ENCODE measurements at places on chromosomes 7 and 10.
A peak's percentile ranks its signal among the peaks of the same experiment; 100 is the strongest.

DNA sequence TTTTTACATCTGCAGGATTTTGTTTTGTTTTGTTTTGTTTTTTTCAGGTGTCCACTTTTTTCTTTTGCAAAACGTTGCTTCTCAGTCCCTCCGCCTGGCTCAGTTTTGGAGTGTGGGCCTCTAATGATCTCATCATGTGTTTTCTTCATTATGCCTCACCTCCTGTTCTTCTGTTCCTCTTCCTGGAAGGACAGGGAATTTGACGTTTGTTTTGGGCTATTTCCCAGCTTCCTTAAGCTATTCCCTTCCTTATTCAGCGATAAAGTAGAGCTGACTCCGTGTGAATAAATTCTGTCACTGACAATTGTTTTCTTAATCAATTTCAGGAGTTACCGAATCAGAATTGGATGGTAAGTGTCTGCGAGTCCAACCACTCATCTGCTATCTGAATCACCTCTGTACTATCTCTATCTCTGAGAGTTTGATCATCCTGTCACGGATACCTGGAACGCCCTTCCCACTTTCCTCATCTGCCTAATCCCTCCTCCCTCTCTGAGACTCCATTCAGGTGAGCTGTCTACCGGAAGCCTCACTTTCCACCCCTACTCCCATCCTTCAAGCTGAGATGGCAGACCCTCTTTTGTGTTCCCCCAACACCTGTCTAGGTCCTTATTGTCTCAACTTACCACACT lies 218.4 kb downstream of the GATA3 start:
- DNase-seq: no peak

DNA sequence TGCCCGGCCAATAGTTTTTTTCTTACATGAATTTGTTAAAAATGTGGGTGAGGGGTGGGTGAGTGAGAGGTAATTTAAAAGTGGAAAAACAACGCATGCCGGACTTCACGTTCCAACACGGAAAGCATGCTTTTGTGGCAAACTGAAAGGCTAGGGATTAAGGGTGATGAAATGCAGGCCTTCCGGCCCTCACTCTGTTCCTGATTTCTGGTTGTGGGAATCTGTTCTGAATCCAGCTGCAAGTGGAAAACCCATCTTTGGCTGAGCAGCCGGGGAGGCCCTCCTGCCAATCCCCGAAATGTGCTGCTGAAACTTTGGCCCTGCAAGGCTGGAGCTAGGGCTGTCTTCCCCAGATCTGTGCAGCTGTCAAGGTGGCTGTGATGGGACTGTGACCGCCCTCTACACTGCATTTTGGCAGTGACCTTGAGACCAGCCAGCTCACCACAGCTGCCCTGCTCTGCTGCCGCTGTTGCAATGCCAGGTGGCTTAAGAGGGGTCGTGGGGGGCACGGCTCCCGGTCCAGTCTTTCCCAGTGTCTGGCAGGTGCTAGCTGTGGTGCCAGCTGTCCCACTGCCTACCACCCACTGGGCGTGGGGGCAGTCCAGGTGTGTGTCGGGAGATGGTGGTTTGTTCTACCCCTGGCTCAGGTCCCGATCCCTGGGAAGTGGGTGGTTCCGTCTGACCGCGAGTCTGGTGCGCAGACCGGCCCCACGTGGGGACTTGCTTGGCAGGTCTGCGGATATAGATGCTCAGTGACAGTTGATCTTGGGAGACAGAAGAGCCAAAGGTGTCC lies 39.0 kb downstream of the TET1 start:
- DNase-seq: peak; percentile 79

DNA sequence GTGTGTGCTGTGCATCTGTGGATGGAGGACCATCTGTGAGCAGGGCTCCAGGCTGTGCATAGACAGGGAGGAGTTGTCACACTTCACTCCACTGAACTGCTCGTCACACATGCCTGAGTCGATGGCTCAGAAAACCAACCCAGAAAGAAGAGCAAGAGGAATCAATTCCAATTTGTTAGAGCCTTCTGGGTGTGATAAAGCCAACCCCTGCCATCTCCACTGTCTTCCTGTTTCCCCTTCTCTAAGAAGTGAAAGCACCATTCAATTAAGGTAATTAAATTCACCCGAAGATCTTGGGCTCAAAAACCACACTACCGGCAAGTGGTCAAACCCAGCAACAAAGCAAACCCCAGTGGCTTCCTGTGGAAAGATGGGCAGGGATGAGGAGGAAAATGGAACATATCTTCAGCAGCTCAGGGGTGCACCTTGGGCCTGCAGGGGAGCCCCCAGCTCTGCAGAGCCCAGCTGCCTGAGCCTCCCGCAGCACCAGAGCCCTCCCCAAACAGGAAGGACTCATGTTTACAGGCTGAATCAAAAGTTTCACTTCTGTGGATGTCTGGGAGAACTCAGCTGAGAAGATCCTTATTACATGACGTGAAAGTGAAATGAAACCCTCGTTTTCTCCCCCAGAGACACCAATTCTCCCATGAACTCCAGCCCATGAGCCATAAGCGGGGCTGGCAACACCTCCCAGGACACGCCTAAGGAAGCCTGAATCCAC lies 10.9 kb downstream of the C10orf71 start:
- DNase-seq: no peak

DNA sequence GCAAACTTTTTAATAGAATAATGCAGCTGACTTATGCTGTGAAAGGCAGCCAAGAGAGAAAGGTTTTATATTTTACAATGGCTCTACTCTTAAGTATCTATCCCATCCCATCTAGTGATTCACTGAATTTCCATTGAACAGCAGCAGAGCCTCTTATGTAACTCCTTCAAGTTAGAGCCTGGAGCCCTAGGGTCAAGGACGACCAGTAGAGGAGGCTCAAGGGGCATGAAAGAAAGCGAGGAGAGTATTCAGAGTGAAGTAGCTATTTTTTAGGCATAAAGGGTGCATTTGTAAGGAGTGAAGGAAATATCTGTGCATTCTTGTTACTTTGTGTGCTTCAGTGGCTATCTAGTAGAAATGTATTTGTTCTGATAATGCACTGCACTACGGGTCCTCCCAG lies 180.2 kb upstream of the TPK1 start:
- DNase-seq: peak; percentile 78

DNA sequence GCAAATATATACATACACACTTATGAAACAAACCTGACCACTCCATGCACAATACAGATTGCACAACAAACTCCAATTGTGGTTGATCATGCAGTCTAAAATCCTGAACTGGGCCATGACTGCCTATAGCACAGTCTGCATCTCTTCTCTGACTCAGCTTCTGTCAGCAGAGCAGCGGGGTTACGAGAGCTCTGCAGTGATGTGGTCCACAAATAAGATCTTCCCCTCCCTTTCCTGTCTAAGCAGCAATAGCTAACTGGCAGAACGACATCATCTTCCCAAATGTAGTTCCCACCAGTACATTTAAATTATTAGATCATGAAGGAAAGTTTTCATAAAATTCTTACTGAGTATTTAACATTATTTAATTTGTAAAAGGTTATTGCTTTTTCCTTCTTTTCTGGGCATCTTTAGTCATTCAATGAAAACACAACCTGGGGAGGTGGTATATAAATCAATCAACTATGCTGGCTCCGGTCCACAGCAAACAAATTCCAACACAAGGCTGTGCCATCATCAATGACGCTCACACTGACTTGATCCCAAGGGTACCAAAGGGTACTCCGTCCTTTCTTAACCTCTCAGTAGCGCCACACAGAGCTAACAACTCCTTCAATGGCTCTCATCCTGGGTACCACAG lies 17.1 kb downstream of the ARHGAP21 start:
- peak; percentile 68 for DNase-seq

GRCh38 chr7:66920769-66921395 lies at the start of gene TMEM248:
TSS of gene TMEM248 (plus strand) at chr7:66921225. CDS start at chr7:66941866, 20,641 bp downstream.
- DNase-seq: peak; percentile 98

- no peak for DNase-seq
Observed at GRCh38 chr10:24984906-24985305, 31.1 kb downstream of the ENKUR start.

- peak; percentile 93 for DNase-seq
Observed at GRCh38 chr10:23067939-23068775, 27.2 kb upstream of the MSRB2 start.

Data from DMS53 (cell line).